ENCODE measurements at places on chromosomes 13 and 19.

- no peak for DNase-seq
Measured at GRCh38 chr19:13894552-13894951, 11.4 kb downstream of the BRME1 start.

- DNase-seq: no peak
Measured at GRCh38 chr13:36888645-36889044, 31.4 kb downstream of the SMAD9 start.

GRCh38 chr19:2423071-2423914, 4.1 kb downstream of the TIMM13 start:
- no peak for DNase-seq

GRCh38 chr13:57326532-57326931, 159.5 kb downstream of the PRR20E start:
- no peak for DNase-seq

DNA sequence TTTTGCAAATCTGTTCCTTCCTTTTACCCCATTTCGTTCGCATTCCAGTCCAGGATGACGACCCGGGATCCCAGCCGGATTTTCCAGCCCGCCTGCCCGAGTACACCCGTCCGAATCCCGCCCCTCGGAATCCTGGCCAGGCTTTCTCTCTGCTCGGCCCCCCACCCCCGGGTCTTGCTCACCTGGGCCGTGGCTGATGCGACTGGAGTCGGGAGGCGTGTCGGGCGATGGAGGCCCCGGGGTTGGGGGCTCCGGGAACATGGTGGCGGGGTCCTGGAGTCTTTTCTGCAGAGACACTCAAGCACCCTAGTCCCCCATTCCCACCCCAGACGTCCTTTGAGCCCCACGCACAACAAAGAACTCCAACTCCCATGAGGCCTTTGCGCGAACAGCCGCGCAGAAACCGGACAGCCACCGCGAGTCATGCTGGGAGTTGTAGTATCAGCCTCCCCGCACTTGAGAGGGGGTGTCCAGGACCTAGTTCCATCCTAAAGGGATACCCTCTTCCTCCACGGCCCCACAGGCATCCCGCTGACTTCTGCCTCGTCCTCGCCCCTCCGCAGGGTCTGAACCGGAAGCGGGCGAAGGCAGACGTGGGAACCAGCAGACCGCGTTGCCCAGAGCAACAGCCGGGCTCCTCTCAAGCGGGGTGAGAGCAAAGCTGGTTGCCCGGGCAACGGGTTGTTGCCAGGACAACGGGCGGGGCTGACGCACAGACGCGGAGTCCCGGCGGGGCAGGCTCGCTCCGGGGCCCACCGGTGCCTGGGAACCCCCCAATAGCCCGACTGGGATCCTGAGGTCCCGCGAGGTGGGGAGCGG, 1.1 kb downstream of the SYT5 start:
- peak; percentile 98 for DNase-seq

GRCh38 chr13:27730191-27730590, 62.1 kb upstream of the GSX1 start:
- DNase-seq: no peak
